ENCODE measurements at places on chromosomes 7 and 10. TPM values are rescaled to one million over a fixed set of nuclear protein-coding genes. Genes with fewer than 3 reads are reported as not detected.

SPDYE2 gene
- not detected for total RNA-seq

C7orf25 gene
- total RNA-seq = 4.3 TPM

CALML3 gene
- 4.7 TPM for total RNA-seq

RELN gene
- total RNA-seq = not detected

LAMB4 gene
- 0.07 TPM for total RNA-seq

HGF gene
- not detected for total RNA-seq

SCRN1 gene
- 105 TPM for total RNA-seq

GDF2 gene
- not detected for total RNA-seq

PLEKHS1 gene
- total RNA-seq = not detected

CEP55 gene
- 58.5 TPM for total RNA-seq

TRIM50 gene
- not detected for total RNA-seq

Data from foreskin keratinocyte (primary cell).